ENCODE measurements at places on chromosomes 2 and 18.

DNA sequence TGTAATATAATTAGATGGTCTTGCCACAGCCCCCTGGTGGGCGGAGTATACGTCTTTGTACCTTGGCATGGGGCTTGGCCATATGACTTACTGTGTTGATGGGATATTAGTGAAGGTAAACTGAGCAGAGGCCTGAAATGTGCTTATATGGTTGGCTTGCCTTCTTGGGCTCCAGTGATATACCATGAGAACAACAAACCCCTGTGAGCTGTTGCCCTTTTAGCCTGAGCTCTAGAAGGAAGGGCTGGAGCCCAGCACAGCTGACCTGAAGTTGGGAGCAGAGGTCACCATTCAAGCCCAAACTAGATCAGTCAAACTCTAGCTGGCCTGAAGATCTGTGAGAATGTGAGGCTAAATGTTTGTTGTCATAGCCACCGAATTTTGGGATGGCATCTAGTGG is 75.2 kb upstream of the CD302 start:
- no peak for DNase-seq

DNA sequence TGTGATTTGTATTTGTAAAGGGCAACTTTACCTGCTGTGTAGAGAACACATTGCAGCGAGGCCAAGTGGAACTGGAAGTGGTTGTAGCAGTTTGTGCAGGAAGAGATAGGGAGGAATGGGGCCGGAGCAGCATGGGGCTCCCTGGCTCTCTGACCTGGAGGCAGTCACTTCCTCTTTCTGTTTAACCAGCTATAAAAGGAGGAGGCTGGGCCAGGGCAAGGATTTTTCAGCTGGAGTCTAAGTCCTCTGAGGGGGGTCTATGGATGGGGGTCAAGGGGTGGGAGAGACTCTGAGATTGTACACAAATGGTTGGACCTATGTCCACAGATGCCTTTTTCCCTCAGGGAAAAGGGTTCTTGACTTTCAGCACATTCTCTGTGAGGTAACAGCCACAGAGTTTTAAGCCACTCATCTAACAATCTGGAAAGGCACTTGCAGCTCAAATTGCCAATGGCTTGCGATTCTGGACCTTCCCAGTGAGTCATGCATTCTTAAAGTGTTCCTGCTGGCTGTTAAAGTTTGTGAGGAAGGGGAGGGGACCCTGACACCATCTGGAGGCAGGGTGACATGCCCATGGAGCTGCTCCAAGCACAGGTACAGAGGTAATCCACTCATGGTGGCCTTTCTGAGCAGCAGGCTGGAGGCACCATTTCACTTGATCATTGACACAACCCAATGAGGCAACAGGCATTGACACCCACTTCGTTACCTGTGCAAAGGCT is 347.0 kb downstream of the CYRIA start:
- no peak for DNase-seq

- no peak for DNase-seq
These were observed 27.2 kb upstream of the PAPOLG start for GRCh38 chr2:60728855-60729254.

DNA sequence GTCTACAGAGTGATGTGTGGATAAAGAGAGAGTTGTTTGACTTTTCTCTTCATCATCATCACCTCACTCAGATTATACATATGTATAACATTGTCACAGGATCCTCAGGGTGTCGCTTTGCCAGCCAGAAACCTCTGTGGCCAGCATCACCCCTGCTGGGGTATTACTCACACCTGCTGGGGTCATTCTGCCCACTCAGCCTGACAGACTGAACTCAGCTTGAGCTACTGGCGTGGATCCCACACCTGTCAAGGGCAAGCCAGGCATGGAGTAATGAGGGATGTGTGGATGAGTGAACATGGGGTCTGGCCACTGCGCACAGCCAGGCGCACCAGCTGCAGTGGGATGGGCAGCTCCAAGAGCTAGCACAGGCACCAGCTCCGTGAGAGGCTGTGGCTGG is 870.6 kb downstream of the CBLN2 start:
- no peak for DNase-seq

DNA sequence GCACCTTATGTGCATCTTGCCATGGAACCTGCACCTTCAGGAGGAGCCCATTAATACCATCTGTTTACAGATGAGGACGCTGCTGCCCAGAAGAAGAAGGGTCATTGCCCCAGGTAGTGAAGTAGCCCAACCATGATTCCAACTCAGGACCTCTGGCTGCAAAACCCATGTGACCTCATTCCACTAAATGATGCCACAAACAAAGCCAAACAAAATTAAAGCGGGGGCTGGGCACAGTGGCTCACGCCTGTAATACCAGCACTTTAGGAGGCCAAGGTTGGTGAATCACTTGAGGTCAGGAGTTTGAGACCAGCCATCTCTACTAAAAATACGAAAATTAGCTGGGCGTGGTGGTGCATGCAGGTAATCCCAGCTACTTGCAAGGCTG is 202.1 kb downstream of the EIPR1 start:
- no peak for DNase-seq

DNA sequence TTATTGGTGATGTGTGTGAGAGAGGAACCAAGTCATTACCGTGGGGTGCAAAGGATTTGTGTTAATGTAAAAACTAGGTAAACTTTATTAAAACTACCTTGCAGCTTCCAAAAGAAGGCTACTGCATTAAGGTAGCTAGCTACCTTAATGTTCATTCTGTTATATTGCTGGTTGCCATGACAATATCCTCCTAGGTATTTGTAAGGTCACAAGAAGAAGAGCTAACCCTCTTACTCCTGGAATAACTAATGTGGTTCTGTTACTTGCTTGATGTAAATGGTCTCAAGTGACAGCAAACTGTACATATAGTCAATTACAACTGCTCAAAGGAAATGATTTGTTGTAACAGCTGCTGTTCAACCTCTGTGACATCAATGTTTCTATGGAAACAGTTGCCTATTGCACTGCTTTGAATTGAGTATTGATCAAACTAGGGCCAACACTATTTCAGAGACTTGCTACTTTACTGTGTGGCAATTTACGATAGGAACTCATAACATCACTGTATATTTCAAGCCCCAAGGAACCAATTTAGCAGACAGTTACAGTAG is 319.8 kb upstream of the HNRNPA3 start:
- no peak for DNase-seq
